SW 1271 (cell line): ENCODE measurements at places on chromosomes 16 and 17.

- DNase-seq = no peak
These were observed 64.6 kb downstream of the CYTH1 start for GRCh38 chr17:78717431-78717980.

GRCh38 chr17:29760279-29761039 is 137.7 kb upstream of the CORO6 start:
- DNase-seq = no peak

DNA sequence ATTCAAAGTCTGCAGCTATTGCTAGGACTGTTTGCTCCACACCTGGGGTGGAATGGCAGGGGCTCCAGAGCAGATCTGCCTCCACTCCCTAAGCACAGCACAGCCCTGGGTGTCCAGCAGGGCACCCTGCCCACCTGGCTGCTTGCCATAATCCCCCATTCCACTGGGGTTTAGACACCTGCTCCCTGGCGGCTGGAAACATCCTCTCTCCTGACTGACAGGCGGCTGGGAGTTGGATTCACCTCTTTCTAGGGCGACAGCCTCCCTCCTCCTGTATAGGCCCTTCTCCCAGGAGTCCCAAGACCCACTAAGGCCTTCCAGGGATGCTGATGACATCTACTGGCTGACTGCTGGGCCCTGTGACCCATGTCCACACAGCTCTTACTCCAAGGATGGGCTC is 18.0 kb downstream of the HDAC5 start:
- DNase-seq = no peak

DNA sequence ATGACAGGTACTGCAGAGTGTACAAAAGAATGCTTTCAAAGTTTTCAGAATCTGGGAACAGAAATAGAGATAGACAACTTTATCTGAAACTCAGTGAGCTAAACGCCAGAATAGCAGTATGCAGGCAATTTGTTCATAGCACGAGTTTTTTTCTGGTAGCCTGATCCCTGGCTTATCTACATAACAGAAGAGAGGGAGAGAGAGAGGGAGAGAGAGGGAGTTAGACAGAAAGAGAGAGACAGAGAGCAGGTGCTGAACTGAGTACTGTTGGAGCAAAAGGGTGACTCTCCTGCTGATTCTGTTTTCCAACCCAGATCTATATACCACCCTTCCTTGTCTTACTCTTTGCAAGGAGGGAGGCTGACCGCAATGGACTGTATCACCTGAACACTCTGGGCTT is 388.0 kb upstream of the CA10 start:
- DNase-seq = no peak

DNA sequence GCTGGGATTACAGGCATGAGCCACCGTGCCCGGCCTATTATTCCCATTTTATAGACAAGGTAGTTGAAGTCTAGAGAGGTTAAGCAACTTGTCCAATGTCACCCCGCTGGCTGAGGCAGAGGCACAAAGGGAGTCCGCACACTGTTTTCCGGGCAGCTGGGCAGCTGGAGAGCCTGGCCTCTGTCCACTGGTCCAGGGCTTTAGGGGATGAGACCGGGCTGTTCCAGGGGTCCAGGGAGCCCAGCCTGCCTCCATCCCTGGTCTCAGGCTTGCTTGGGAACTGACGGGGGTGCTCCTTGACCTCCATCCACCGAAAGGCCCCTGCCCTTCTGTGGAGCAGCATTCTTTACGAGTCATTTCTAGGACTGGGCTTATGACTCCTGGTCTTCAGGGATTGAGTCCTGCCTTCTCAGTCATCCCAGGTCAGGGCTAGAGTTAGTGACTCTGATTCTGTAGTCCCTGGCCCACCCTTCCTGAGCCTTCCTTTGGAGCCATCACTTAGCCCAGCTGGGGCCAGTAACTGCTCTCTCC is 37.5 kb downstream of the SOCS3 start:
- no peak for DNase-seq

DNA sequence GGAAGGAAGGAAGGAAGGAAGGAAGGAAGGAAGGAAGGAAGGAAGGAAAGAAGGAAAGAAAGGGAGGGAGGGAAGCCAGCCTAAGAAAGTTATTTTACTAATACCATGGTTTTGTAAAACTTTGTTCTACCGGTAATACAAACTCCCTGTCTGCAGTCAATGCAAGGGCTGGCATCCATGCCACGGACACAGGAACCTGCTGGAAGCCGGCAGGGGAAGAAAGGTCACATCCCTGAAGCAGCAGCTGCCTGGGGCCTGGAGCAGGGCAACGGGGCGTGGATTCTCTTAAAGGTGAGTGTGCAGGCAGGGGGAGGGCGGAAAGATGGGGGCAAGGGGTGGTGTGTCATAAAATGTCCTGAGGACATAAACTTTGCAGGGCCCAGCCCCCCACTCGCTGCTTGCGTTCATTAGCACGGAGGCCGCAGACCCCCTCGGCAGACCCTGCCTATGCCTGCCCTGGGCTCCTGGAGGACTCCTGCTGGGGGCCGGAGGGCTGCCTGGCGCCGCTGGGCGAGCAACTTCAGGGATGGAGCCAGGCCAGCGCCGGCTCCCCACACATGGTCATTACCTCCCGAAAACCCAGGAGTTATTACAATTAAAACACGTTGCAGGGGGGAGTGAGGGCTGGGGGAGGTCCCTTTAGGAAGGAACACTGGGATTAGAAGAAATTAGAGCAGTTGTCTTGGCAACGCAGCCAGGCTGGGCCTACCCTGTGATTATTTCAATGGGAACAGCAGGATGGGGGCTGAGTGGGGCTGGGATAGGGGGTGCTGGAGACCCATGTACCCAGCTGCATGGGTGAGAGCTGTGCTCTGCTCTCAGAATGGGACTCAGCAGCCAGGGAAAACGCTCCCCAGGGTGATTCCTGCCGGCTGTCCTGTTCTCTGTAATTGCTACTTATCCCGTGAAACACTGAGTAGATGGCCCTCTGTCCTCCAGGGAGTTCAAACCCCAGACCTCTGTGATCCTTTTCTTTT is 257.9 kb downstream of the SOX9 start:
- DNase-seq = no peak

DNA sequence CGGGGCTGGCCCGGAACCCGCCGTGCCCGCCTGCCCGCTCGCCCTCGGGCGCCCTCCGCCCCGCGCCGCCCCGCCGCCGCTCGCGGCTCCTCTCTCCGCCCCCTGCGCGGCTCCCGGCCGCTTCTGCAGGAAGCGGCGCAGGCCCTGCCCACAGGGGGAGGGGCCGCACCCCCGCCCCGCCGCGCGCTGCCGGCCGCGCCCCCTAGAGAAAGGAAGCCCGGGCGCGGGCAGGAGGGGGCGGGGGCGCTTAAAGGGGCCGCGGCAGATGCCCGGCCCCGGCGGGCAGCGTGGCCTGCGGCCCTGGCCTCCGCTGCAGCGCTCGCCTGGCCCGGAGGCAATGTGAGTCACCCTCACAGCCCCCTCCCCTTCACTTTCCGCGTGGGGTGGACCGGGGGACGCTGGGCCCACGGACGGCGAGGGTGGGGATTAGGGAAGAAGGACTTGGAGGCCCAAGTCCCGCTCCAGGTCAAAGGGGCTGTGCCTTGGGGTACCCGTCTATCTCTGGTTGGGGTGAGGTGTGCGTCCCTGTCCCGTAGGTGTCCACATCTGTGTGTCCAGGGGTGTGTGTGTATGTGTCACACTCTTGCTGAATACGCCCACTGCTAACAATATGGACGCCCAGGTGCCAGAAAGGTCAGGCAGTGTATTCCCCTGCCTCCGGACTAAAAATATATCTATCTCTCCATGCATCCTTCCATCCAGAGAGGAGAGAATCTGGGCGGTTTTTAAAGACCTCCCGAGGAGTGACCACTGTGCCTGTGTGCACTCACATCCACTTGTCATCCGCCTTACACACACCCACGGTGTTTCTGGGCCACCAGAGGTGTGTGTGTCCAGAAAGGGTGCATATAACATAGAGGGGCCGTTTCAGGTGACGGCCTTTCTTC is at the start of gene GIT1:
Gene GIT1, minus strand, starts transcription at position 125 of the 887 bp plus-strand sequence. CDS start 270 bp downstream, outside the sequence.
- DNase-seq = no peak

DNA sequence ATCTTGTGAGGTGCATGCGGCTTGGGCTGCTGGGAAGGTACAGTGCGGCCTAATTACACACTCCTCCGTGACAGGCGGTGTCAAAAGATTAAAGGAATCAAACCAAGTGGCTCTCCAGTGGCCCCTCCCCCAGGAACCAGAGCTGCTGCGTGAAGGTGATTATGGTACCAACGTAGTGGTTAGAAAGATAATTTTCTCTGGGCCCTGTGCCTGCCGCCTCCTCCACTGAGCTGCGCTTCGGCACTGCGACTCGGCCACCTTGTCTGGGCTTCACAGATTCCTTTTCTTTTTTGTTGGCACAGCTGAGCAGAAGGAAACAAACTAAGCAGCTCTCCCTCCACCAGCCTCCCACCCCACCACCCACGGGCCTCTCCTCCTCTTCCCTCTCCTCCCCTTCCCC is 113.2 kb upstream of the SDK2 start:
- DNase-seq = no peak

DNA sequence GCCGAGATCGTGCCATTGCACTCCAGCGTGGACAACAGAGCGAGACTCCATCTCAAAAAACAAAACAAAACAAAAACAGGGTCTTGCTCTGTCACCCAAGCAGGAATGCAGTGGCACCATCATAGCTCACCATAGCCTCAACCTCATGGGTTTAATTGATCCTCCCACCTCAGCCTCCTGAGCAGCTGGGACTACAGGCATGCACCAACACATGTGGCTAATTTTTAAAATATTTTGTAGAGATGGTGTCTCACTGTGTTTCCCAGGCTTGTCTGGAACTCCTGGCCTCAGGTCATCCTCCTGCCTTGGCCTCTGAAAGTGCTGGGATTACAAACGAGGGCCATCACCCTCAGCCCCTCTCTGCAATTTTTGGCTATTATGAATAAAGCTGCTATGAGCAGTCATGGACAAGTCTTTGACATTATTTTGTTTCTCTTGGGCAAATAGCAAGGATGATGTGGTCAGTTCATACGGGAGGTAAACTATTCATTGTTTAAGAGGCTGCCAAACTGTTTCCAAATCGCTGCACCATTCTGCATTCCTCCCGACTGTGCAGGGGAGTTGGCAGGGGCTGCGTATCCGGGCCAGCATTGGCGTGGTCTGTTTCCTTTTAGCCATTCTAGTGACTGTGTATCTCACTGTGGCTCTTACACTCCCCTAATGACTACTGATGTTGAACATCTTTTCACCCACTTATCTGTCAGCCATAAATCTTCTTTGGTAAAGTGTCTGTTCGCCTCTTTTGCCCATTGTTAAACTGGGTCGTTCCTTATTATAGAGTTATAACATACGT is 21.1 kb downstream of the EIF4A3 start:
- no peak for DNase-seq

- DNase-seq = no peak
These were observed 210.4 kb downstream of the GSG1L start for GRCh38 chr16:27853101-27853500.

GRCh38 chr17:51159604-51160003 is 6.2 kb downstream of the NME1 start:
- no peak for DNase-seq

GRCh38 chr16:12406926-12407690 is 396.6 kb downstream of the CPPED1 start:
- peak; percentile 33 for DNase-seq

- DNase-seq = no peak
These were observed 111.2 kb downstream of the SHISA9 start for GRCh38 chr16:13012601-13013000.

DNA sequence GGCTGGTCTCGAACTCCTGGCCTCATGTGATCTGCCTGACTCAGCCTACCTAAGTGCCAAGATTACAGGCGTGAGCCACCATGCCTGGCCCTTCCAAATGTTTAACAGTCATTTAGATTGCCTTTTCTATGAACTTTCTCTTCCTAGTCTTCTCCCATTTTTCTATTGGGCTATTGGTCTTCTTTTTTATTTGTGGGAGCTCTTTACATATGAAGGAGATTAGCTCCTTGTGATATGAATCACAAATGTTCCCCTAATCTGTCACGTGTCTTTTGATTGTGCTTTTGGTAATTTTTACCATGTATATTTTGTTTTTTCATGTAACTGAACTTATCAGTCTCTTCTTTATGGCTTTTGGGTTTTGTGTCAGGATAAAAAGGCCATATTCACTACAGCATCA is 11.9 kb downstream of the ADCY7 start:
- no peak for DNase-seq

DNA sequence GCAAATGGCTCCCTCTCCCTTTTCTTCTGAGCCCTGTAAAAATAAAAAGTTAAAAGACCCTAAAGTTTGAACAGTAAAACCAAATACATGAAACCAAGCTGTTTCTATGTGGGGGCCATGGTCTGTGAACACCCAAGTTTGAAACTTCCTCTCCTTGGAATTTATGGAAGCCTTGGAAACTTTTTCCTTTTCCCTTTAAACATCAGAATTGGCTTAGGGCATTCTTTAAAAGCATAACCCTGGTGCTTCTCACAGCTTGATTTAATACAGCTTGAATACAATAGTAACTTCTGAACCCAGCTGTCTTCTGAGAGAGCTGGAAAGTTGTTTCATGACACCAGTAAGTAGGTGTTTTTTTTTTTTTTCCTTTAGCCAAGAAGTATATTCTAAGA is 26.5 kb downstream of the NKD1 start:
- no peak for DNase-seq

- DNase-seq = no peak
These were observed 30.3 kb downstream of the KLHDC4 start for GRCh38 chr16:87735270-87736007.

DNA sequence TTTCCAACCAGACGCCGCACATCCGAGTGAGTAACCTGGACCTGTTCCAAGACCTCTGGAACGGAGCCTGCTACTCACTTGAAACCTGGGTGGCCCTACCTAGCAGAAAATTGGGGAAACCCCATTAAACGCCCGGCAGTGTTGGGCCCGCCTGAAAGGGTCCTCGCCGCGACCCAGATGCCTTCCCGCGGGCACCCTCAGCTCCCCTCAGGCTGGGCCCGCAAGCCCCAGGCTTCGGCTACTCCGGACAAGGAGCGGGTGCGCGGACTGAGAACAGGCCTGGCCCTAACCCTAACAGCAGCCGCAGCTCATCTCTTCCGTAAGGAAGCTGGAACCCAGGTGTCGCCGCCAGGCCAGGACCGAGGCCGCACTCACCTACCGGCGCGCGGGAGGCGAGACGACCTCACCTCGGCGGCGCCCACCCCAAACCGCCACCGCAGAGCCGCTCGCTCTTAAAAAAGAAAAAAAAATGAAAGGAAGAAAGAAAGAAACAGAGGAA is 344 bp downstream of the PSME3IP1 start:
- peak; percentile 21 for DNase-seq

- no peak for DNase-seq
These were observed 14.0 kb downstream of the HS3ST3A1 start for GRCh38 chr17:13587487-13588338.

- DNase-seq = no peak
These were observed 83.6 kb downstream of the C17orf58 start for GRCh38 chr17:67912656-67913055.

DNA sequence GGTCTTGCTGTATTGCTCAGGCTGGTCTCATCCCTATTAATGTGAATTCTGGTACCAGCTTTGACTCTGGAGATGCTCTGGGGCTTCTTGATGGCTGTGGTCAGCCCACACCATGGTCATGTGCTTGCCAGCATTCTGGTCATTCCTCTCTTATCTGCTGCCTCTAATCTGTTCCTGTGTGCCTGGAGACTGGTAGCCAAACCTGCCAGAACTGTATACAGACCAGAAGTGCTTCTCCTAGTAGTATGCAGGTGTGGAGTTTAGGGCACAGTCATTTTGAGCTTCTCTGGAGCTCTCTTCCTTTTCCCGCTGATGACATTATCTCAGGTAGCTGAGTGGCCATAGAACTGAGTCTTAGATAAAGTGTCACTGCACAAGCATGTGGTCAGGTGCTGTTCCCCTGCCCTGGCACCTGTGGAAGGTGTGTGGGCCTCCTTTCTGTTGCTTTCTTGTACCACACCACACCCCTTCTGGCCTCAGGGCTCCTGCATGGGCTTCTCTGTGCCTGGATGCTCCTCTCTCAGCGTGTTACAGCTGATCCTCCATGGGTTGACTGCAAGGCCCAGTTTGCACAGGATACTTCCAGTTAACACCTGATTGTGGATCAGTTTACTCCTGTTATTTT is 162.7 kb downstream of the SPECC1 start:
- DNase-seq = no peak
